ENCODE measurements at places on chromosomes 6 and 20.

DNA sequence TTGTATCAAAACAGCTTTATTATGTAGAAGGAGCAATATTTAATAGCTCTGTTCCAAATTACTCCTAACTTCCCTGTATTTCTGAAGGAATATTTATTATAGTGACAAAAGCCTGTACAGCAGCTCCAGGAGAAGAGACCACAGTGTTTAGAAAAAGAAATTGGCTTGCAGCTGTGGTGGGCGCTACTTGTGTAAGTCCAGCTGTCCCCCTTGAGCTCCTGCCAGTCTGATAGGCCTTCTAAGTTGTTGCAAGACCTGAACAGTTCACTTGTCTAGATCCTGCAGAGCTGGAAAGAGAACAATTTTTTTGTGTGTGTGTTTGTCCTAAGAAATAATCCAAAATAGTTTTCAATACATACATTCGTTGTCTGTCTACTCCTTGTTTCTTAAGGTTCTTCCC lies 86.6 kb downstream of the JARID2 start:
- no peak for DNase-seq

GRCh38 chr6:156273065-156273711 lies 504.0 kb upstream of the ARID1B start:
- no peak for DNase-seq

GRCh38 chr20:51650685-51651134 lies 108.2 kb upstream of the NFATC2 start:
- DNase-seq: no peak

GRCh38 chr6:26300828-26301227 lies 64.2 kb upstream of the BTN3A2 start:
- no peak for DNase-seq

DNA sequence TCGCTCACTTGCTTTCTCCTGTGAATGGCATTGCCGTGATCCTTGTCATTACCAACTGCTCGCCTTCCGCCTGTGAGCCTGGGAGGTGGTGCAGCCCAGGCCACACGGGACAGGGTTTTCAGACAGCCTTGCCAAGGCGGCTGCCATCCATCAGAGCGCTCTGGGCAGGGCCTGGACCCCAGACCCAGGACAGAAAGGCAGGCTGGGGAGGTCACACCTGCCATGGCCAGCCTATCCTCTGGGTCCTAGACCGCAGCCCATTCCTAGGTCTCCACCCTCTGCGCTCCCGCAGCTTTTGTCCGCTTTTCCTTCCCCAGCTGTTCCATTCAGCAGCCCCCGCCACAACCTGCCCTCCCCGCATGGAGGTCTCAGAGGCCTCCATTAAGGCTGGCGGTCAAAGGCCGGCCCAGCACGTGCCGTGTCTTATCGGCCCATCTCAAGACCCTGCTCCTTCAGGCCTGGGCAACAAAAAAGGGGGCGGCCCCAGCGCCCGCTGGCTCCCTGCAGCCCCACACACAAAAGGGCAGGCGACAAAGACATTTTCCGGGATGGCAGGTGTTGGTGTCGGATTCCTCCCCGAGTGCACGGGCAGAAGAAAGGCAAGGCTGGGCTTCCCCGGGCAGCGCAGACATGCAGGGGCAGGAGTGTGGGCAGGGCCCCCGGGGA lies 28.1 kb downstream of the INSM1 start:
- DNase-seq: peak; percentile 88

GRCh38 chr6:331622-332521 lies 39.6 kb downstream of the DUSP22 start:
- no peak for DNase-seq

GRCh38 chr20:4959592-4959991 lies 41.7 kb downstream of the SLC23A2 start:
- DNase-seq: no peak

DNA sequence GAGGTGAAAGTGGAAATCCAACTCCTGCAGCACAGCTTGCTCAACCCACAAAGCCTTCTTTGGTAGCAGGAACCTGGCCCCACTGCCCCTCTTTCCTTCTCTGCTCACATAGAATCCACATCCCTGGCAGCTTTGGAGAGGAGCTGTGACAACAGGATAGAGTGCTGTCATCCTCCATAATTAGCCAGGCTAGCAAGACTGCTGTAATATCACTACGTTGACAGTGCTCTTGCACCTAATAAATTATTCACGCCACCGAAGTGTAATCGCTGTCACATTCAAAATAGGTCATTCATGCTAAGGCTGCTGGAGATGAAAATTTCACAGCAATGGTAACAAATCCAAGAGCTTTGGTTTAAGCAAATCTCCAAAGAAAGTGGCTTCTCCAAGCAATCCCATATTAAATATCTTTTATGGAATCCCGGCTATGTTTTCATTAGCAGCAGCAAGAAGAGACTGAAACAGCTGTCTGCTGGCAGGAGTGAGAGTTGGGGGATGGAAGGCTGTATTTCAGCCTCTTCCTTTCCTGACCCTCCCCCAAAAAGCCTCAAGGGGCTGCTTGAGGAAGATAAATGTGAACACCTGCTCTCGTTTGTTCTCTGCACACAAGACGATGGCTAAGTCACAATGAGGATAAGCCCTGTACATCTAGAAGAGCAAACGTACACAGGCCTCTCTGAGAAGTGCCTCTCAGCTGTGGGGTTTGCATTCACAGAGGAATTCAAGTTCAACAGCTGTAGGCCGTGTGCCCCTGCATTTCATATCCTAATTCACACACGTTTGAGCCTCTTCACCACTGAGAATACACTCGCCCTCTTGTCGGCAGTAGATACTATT lies 16.5 kb downstream of the RIPOR2 start:
- DNase-seq: no peak

DNA sequence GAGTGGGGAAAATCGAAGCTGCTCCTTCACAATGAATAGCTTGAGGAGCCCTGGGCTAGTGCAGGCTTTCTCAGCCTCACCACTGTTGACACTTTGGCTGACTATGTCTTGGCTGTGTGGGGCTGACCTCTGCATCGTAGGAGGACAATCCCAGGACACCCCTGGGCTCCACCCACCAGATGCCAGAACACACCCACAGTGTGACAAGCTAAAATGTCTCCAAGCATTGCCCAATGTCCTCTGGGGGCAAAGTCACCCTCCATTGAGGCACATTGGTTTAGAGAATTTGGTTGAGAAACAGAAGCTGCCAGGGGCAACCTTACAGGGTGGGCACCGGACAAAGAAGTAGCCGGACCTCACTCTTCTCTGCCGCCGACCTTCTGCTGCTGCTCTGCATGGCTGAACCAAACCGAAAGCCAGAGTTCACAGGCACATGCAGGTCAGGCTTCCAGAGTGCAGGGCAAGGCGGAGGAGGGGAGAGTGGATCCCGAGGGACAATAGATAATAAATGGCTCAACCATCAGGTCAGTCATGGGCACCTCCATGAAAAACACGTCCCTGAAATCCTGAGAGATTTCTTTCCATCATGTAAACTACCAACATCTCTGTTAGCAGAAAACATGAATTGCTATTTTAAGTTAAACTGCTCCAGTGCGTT lies 189.0 kb downstream of the LRFN2 start:
- DNase-seq: no peak

Measured in neuronal stem cell (in vitro differentiated cells).